CD4-positive, alpha-beta T cell treated with Interleukin-6 at 100 ng/mL for 8 hours (primary cell): ENCODE measurements at places on chromosomes 12 and 14.

- DNase-seq, result no peak
Measured at GRCh38 chr14:31939934-31940333, 137.2 kb upstream of the ARHGAP5 start.

DNA sequence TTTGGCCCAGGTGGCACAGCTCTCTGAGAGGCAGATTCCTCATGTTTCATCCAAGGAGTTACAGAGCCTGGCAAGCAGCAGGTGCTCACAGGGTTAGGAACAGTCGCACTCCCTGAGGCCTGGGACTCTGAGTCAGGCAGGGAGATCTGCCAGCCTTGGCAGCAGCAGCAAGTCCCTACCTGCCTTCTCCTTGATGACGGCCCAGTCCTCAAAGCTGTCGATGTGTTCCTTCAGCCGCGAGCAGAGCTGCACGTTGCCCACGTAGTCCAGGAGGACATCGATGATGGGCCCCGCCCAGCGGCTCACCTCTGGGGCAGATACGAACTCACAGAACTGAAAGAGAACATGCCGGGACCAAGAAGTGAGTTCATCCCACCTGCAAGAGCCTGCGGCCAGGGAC is 10.4 kb downstream of the FAM181A start:
- DNase-seq, result no peak

DNA sequence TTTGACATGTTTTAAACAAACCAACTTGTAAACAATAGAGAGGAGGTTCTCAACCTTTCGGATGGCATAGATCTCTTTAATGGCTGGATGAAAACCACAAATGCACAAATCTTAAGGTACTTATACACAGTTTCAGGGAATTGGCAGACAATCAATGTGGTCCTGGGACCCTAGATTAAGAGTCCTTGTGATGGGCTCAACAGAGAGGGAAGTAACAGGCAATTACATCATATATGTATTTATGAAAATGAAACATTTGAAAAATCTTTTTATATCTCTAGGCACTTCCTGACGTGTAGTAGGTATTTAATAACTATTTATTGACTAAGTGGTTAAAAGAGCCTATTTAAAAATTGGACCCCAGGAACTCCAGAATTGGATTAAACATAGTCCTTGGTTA is 897 bp downstream of the ACTR10 start:
- no peak for DNase-seq

DNA sequence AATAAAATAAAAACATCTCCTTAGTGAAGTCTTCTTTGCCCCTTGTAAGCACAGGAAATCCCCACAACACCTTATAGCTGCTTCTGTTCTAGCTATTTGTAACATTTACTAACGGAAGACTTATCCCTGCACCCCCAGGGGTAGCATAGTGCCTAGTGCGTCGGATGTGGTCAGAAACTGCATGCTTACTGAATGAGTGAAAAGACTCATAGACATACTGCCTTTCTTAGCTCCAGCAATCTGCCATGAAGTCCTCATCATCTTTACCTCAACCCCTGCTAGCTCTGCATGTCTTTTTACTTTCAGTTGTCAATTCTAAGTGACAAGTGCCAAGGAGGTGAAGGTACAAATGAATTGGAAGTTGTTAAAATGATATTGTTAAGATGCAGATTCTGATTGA is 12.9 kb downstream of the RIOX1 start:
- no peak for DNase-seq

- no peak for DNase-seq
Measured at GRCh38 chr12:49019120-49019430, 499 bp upstream of the PRKAG1 start.
